ENCODE measurements at places on chromosomes 6 and 20.

DNA sequence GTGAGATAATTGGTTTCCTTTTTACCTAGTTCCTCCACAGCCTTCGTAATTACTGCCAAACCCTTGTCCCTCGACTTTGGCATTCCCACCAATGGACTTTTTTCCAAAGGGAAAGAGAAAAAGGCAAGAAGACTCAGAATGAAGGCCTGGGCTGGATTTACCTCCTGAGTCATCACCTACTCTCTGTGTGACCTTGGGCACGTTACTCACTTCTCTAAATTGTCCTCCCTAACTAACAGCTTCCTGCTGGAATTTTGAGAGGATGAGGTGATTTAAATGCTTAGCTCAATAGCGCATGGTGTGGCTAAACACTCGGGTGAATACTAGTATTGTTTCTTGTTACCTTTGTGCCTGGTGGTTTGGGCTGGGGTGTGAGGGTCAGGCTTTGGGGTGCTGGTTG, 146.6 kb downstream of the DHX35 start:
- peak; percentile 61 for DNase-seq

- DNase-seq = no peak
Observed at GRCh38 chr6:38259736-38260135, 380.0 kb downstream of the BTBD9 start.

GRCh38 chr6:71383901-71384489, 95.4 kb downstream of the OGFRL1 start:
- no peak for DNase-seq

GRCh38 chr20:36614781-36615557, 9.4 kb downstream of the RAB5IF start:
- no peak for DNase-seq

DNA sequence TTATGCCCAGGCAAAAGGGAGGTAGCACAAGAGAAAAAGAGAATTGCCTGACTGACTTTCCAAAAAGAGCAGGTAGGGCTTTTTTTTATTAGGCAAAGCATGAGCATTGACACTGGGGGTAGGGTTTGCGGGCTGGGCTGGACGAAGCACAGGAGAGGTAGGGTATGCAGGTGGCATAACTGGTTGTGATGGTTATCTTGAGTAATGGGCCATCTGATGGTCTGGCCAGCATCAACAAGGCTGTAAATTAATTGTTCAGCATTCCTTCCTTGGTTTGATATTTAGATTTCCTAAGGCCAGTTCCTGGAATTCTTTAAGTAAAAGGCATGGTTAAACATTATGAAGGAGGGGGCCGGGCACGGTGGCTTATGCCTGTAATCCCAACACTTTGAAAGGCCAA, 13.9 kb upstream of the BFSP1 start:
- DNase-seq = no peak

DNA sequence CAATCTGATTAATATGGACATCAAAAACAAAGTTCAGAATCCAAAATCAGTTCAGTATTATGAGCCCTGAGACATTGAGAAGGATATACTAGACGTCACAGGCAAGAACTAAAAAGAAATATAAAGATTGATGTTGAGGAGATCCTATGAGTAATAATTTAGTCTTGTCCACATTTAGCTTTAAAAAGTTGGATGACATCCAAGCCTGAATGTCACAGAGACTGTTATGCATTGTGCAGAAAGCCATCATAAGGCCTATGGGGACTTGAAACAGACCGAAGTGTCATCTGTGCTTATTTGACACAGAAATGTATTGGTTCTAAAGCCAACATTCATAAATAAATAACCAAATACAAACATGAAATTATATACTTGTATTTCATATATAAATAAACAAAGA, 581.8 kb upstream of the MMS22L start:
- DNase-seq = no peak

DNA sequence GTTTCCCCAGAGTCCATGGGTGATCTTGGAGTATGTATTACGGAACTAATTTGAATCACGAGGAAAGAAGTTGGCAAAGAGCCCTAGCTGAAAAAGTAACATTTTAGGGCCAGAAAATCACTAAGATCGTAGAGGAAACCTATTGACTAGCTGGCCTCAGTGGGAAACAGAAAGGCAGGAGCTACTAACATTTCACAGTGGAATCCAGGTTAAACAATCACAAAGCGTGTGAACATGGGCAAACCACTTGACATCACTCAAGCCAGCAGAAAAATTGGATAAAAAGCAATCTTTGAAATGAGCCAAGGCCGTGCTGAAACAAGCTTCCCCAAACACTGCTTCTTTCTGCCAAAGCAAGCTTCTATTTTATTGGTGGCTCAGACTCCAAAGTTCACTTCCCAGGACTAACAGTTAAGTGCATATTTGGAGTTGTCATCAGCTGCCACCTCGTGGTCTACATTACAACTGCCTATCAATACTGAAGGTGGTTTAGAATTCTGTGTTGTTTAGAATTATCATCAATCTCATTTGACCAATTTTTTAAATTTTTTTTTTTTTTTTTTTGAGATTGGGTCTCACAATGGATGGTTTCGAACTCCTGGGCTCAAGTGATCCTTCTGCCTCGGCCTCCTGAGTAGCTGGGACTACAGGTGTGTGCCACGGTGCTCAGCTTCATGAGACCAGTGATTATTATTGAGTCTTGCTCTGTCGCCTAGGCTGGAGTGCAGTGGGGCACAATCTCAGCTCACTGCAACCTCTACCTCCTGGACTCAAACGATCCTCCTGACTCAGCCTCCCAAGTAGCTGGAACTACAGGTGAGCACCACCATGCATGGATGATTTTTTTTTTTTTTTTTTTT, 10.6 kb downstream of the RPS10 start:
- DNase-seq = no peak

- no peak for DNase-seq
Observed at GRCh38 chr6:115767931-115768330, 292.8 kb downstream of the FRK start.

- DNase-seq = no peak
Observed at GRCh38 chr20:57672164-57672563, 37.7 kb downstream of the PMEPA1 start.

DNA sequence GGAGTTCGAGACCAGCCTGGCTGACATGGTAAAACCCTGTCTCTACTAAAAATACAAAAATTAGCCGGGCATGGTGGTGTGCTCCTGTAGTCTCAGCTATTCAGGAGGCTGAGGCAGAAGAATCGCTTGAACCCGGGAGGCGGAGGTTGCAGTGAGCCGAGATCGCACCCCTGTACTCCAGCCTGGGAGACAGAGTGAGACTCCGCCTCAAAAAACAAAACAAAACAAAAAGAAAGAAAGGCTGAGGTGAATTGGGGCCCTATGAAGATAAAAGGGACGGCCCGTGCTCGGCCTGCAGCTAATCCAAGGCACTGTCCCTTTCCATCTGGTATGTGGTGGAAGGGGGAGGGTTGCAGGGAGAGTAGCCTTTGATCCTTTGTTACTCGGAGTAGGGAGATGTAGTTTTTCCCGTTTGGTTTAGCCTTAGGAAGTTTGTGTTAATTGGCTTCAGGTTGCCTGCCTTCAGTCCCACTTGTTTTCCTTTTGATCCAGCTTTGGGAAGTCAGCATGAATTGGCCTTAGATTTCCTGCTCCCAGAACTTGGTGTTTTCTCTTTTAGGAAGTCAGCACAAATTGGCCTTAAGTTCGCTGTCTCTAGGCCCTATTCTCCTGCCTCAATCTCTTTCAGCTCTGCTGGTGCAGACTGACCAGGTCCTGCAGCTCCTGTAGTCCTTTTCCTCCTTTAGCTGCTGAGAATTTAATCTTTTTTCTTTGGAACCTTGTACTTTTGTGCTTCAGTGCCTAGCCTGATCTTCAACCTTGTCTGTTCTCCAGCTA, 36.1 kb upstream of the PAQR8 start:
- no peak for DNase-seq

DNA sequence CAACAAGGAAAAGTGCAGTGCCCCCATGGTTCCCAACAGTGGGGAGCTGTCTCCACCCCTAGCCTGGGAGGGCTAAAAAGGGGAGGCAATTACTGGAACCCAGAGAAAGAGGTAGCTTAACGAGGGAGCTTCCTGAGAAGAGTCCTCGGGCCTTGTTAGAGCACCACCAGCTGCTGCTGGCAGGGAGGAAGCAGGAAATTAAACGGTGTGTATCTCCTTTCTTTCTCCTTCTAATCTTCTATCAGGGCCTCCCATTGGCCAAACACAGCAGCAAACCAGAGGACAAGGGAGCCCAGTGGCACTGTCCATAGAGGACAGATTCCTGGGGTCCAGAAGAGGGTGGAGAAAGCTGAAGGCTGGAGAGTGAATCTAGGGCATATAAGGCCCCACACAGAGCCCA, 7.6 kb upstream of the BTN2A2 start:
- no peak for DNase-seq

DNA sequence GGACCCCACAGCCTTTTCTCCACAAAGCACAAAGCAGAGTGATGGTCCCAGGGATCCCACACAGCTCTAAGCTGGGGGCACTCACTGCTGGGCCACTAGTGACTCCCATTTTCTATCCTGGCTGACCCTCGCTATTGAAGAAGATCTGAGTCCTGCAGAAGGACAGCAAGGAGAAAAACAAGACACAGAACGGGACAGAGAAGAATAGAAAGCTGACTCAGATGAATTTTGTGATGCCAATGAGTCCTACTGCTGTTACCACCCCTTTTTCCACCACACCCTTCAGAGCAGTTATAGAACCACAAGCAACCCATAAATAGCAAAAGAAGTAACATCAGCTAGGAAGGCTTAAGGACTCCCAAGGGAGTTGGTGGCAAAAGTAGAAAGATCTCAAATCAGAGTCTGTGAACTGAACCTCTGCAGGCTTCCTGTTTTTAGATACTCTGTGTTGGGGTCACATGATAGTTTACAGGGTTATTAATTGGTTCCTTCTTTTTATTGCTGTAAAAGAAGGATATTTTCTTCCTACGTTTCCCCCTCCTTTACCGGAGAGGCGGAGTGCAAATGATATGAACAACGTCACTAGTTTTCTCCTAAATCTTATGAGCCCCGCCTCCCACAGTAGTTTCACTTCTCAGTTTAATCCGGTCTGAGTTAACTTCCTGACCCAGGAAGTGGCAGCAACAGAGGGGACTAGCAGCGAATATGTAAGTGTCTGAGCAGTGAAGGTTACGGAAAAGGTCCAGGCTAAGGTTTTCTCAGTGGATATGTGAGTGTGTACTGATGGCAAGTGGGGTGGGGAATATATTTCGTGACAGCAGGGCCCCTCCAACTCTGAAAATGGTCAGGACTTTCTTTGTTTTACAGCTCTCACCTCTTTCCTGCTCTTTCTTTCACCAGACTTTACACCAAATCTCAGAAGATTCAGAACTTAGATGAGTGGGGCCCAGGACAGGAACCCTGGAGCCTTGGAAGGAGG, at the start of gene TRIM38:
Gene TRIM38 (plus strand): TSS at position 654 of the 979 bp plus-strand sequence. CDS start 3,721 bp downstream, outside the sequence.
- peak; percentile 75 for DNase-seq

DNA sequence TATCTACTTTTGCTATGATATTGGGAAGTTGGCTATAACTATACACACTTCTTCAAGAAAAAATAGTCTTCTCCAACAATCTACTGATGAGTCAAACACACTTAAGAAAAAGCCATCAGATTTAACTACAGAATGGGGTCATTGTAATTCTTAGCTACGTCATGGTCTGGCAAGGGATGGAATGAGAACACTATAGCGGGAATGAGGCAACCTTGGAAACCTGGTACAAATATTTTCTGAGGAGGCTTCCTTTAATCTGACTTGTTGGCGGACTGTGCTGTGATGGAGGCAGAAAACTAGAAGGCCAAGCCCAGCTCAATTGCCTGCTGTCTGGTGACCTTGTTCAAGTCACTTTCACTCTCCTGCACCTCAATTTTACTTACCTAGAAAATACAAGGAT, 586.8 kb upstream of the JAG1 start:
- DNase-seq = no peak

GRCh38 chr20:24836041-24836533, 113.0 kb upstream of the CST7 start:
- no peak for DNase-seq

- DNase-seq = no peak
Observed at GRCh38 chr20:46850416-46850815, 44.2 kb upstream of the EYA2 start.

DNA sequence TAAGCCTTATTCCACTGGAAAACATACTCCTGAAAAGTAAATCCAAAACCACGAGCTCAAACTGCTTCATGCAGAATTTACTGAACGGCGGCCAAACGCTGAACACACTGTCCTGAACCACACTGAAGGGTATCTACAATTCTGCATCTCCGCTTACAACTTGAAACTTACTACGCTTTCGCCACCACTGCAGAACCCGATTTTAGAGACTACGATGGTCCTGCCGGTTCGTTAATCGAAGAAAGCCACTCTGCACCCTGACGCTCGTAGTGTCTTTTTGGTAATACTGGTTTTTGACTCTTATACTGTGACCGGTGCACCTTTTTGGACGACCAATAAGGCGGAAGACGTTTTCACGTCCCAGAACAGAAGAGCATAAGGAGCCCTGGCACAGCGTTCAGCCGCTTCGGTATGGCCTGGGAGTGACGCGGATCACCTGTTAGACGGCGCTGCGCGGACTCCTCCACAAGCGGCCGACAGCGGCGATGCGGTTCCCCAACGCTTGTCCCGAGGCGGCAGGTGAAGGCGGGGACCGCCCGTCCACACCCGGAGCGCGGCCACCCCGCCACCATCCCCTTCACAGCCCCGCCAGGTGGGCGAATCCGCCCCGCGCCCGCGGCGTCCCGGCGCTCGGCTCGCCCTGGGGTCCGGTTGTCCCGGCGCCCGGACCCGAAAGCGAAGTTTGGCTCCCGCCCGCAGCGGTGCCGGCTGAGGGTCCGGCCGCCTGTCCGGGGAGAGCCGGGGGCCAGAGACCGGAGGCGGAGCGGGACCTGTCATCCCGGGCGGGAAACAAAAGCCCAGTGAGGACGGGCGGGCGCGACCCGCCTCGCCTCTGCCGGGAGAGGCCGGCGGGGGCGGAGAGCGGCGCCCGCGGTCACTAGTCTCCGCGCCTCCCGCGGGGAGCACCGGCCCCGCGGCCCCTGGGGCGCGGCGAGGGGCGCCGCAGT, 784 bp downstream of the FKBP5 start:
- DNase-seq = peak; percentile 62

DNA sequence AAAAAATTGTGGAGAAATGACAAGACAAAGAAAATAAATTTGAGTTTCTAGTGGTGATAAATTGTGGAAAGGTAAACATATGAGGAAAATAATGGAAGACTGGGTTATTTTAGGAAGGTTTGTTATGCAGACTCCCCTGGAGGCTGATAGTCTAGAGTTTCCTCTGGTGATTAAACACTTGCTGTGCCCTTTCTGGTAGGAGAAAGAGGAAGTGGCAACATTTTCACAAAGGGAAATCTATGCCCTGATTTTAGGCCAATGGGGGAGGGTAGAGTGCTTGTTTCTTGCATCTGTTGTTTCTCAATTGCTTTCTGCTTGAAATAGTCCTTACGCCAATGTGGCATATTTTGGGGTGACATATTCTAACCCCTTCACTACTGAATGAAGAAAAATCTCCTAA, 129.1 kb upstream of the DOK5 start:
- DNase-seq = no peak

All from urothelium cell line (cell line).